Stimulated activated CD4-positive, alpha-beta T cell treated with anti-CD3 and anti-CD28 coated beads, TNF-alpha, amount 100 ng/mL, for 24 hours (primary cell): ENCODE measurements at places on chromosomes 6 and 20.

- DNase-seq: no peak
Measured at GRCh38 chr20:41161886-41162285, 24.5 kb downstream of the PLCG1 start.

GRCh38 chr6:30672445-30673253, at the start of gene DHX16:
Gene DHX16, minus strand, starts transcription at chr6:30673006. Its CDS starts 165 bp downstream, at chr6:30672841.
- peak; percentile 78 for DNase-seq

- no peak for DNase-seq
Measured at GRCh38 chr6:73180763-73181619, 44.3 kb downstream of the KHDC1L start.

- no peak for DNase-seq
Measured at GRCh38 chr6:121668259-121668658, 232.8 kb downstream of the GJA1 start.

- DNase-seq: no peak
Measured at GRCh38 chr20:41150664-41151063, 13.3 kb downstream of the PLCG1 start.

- no peak for DNase-seq
Measured at GRCh38 chr20:51176876-51177275, 154.0 kb upstream of the KCNG1 start.

DNA sequence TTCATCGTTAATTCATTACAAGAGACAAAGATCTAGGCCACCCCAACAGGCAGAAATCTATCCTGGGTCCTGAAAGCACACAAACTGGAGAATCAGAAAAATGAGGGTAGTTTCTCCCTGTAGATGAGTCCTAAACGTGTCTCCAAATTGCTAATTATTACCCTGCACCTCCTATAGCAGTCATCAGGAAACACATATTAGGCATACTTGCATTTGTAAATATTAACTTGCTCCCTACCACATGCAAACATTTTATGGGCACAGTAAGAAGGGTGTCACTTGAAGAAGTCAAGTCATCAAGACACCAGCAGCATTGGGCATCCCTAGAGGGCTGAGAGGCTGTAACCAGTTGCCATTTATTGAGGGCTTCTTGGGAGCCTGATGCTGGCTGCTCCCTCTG, 17.9 kb upstream of the SIRPB1 start:
- no peak for DNase-seq

DNA sequence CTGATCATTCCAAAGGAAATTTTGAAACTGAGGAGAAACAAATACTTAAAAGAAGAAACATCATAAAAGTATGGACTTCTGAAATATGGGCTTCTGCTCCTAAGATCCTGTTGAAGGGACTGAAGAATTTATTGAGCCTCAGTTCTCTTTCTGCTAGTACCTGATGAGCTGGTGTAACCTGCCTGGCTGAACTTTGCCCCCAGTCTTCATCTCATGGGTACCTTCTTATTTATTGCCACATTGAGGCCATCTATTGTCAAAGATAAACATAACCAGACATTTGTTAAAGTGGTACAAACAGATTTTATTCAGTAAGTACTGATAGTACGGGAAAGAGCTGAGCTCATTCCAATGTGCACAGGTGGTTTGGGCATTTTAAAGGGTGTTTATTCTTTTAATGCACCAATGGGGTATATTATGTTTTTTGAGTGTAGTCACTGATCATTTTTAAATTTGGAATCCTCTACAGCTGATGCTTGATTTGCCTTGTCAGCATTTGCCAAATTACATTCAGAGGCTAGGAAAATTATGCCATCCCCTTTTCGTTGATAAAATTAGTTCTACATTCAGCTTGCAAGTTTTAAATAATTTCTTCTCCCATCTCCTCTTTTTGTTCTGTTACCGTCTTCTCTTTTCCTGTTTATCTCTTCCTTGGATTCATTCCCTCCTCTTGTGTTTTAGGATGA, 118.2 kb downstream of the PRIM2 start:
- DNase-seq: no peak
